AG04449 (cell line): ENCODE measurements at places on chromosomes 16 and 17.

GRCh38 chr17:49217651-49218413 lies 7.3 kb downstream of the ABI3 start:
- no peak for DNase-seq

DNA sequence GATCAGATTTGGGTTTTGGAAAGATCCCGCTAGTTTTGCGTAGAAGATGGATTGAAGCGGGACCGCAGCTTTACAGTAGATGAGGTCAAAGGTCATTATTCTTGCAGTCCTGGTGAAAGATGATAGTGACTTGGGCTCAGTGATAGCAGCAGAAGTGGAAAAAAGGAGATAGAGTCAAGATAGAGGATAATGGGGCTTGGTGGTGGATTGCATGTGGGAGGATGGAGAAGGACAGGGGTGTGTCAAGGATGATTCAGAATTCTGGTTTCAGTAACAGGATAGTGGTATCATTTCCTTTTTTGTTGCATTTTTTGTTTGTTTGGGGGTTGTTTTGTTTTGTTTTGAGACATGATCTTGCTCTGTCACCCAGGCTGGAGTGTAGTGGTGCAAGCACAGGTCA lies 28.7 kb downstream of the CHD9NB start:
- DNase-seq: no peak

- no peak for DNase-seq
Observed at GRCh38 chr17:43820759-43821158, 12.2 kb downstream of the MPP3 start.

DNA sequence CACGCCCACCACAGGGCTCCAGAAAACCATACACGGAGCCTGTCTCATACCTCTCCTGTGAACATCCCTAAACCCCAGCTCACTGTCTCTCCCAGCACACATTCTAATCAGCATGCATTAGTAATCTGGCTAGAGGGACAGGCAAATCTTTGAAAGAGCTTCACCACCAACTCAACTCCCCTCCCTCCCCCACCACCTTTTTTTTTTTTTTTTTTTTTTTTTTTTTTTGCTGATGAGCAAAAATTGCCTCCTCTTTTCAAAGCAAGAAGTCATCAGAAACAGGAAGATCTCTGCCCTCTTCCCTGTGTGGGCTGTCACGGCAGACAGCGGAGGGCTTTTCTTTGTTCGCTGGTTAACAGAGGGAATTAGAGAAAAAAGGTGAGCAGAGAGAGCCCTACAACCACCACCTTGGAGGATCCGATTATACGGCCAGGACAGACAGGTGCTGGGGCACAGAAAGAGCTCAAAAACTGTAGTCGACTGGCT lies 19.9 kb downstream of the GAS7 start:
- no peak for DNase-seq

- DNase-seq: no peak
Observed at GRCh38 chr17:79355165-79355564, 255.7 kb downstream of the RBFOX3 start.

GRCh38 chr16:4814542-4815173 lies 12.2 kb upstream of the ROGDI start:
- no peak for DNase-seq

- no peak for DNase-seq
Observed at GRCh38 chr17:64115043-64115698, 14.8 kb downstream of the ERN1 start.

DNA sequence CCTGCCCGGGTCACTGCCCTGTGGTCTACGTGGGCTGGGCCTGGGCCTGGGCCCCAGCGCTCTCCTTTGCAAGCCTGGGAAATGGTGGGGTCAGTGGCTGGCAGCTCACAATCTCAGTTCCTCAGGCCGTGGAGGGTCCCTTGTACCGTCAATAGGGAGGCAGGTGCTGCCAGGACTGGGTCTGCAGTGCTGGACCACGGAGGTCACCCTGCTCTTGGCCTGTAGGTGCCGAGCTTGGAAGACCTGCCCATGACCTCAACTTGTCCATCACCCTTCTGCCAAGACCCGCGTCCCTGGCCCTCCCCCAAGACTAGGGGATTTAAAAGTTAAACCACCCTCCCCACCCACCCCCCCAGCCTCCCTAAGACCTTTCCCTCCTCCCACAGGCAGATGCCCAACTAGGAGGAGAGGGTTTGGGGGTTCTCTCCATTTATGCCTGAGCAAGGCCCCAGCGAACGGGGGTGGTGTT lies 2.5 kb downstream of the TBX2 start:
- no peak for DNase-seq

- no peak for DNase-seq
Observed at GRCh38 chr16:30941600-30942425, 7.1 kb upstream of the ORAI3 start.

DNA sequence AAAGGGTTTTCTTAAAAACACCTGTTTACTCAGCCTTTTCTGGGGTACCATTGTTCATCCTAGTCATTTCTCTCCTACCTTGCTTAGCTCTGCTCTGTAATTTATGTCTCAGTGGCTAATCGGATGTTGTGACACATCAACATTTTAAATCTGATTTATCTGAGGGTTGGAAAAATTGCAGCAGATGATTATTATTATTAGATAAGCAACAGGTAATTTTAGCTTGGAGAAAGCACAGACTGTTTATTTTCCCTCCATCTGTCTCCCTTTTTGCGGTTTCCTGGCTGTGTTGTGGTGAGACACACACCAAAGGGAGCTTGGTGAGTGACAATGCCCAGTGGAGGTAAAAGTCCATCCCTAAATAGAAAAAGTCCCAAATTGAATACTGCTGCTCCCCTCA lies 389.9 kb downstream of the UTP18 start:
- no peak for DNase-seq

DNA sequence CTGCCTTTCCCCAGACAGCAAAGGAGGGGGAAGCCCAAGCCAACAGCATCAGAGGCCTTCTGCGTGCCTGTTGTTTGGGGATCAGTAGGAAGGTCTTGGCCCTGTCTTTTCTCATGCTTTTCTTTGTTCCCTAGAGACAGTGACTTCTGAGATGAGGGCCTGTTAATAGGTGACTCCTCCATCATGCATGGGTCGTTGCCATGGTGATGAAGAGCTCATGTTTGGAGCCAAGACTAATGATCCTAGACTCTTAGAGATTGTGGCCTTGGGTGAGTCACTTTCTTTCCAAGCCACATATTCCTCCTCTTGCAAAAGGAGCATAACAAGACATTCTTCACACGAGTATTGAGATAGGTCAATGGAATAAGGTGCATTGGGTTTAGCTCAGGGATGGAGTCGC lies 201.1 kb upstream of the ASIC2 start:
- no peak for DNase-seq

DNA sequence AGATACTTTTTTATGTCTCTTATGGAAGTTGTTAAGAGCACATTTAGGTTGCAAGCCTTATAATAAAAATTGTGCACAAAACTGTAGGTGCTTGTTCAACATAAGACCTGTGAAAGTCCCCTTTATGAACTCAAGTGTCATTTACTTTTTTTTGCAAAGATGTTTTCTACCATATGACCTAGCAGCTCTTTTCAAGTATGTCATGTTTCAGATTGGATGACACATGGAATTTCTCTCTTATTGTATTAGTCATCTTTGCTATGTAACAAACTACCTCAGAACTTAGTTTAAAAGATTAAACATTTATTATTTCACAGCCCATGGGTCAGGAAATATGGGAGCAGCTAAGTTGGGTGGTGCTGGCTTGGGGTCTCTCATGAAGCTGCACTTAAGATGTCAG lies 57.9 kb downstream of the PHKB start:
- no peak for DNase-seq

GRCh38 chr16:86876499-86876898 lies 298.1 kb downstream of the FOXL1 start:
- DNase-seq: no peak

- no peak for DNase-seq
Observed at GRCh38 chr17:48571024-48571818, 6.9 kb downstream of the HOXB4 start.

DNA sequence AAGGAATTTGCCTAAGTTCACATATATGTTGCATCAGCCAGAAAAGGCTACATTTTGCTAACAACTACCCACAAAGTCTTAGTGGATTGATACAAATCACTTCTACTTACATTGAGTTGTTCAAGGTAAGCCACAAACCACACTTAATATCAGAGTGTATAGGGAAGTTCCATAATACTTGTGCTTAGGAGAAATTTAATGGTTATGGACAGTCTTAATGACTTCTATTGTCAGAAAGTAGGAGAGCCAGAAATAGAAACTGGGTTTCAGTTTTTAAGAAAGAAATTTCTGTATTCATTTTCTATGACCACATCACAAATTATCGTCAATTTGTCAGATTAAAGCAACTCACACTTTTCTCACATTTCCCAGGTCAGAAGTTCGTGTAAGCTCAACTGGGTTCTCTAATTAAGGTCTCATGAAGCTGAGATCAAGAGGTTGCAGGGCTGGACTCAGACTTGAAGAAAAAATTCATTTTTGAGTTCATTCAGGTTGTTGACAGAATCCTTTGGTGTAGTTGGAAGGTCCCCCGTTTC lies 695.7 kb downstream of the CDH11 start:
- no peak for DNase-seq

DNA sequence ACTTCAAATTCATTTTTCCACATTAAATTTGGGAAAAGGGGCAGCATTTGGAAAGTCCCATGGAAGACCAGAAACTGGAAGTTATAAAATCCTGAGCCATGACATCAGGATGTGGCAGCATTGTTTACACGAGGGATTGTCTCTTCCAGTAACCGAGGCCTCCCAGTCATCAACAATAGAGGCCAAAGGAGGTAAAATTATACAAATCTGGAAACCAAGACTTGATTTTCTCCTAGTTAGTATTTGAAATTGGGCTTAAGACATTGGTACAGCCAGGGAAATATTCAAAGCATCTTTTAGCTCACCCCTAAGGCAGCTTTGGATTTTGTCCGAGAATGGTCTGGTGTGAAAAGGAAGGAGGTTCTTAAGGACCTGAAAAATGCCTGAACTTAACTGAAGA lies 251.6 kb upstream of the FOXF1 start:
- no peak for DNase-seq

DNA sequence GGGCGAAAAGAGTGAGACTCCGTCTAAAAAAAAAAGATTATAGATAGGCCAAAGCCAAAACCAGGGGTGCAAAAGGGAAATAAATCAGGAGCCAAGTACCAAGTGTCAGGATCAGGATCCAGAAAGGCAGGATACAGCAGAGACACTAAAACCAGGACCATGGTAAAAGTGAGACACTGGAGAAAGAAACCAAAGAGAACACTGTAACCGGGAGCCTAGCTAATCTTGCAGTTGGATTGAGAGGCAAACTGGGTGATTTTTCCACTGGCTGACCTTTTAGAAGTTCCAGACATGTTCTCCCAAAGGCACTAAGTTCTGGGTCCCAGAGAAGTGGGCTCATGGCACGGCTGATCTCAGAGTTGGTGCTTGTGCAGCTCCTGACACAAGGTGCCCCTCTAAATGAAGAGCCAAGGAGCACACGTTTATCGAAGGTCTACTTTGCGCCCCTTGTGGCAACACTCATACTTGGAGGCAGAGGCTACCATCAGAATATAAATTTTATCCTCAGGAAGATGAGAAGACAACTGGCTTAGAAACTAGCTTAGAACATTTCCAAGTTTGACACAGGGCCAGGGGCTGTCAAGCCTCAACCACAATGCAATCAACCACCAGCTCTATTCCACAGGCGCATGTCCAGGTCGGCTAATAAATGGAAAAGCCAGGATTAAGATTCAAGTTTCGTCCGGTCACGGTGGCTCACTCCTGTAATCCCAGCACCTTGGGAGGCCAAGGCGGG lies 27.5 kb upstream of the HELZ start:
- no peak for DNase-seq

DNA sequence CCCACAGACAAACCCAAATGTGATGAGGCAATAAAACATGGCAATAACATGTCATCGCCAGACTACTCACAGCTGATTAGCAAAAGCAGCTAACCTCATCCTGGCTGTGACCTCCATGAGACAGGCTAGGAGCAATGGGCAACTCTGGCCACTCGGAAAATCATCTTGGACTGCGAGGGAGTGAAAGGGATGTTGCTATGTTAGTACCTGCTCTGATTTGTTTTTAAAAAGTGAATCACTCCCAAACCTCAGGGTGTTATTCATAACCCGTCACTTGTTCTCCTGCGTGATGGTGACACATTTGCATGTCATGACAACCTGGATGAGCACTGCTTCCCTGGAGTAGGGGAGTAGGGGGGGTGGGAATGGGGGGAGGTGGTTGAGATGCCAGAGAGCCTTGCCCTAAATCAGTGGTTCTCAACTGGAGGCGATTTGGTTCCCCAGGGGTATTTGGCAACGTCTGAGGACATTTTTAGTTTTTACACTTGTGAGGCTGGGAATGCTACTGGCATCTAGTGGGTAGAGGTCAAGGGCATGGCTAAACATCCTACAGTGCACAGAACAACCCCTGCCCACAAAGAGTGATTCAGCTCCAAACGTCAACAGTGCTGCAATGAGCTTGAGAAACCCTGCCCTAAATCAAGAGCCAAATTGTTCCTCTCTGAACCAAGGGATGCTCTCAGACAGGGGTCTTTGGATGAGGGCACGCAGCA lies 241.7 kb downstream of the SOX9 start:
- no peak for DNase-seq

DNA sequence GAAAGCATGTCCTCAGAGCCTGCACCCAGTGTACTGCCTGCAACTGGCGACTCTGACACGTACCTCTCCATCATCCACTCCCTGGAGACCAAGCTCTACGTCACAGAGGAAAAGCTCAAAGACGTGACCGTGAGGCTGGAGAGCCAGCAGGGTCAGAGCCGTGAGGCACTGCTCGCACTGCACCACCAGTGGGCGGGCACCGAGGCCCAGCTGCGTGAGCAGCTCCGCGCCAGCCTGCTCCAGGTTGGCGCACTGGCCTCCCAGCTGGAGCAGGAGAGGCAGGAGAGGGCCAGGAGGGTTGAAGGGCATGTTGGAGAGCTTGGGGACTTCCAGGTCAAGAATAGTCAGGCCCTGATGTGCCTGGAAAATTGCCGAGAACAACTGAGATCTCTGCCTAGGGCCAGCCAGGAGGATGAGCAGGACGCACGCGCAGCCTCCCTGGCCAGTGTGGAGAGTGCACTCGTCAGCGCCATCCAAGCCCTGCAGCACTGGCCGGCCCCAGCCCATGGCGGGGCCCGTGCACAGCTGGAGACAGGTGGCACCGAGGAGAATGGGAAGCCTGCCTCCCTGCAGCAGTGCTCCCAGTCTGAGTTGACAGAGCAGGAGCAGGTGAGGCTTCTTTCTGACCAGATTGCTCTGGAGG lies 40.3 kb downstream of the PLD6 start:
- DNase-seq: no peak

DNA sequence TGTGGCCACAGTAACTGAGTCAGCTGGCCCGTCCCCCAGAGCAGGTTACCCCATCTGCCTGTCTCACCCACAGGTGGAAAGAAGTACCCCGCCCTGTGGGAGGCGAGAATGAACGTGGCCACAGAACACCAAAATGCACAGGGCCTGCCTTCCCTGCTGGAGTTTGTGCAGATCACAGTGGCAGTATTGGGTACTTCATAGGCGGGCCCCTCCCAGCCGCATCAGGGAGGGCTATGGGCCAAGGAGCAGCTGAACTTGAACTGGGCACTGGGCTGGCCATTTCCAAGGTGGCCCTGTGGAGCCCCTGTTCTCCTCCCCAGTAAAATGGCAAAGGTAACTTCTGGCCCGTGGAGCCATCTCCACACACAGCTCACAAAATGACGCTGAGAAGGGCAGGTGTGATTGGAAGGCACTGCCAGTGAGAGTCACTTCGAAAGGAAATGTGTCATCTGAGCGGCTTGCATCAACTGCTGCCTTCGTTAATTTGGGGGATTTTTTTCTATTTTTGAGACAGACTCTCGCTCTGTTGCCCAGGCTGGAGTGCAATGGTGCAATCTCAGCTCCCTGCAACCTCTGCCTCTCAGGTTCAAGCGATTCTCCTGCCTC lies 162.9 kb downstream of the ENGASE start:
- DNase-seq: no peak

- no peak for DNase-seq
Observed at GRCh38 chr17:57408071-57408811, 151.9 kb downstream of the MSI2 start.

GRCh38 chr16:53458635-53459034 lies 24.4 kb downstream of the RBL2 start:
- no peak for DNase-seq
